ENCODE measurements at places on chromosomes 3 and 15.
A peak's percentile ranks its signal among the peaks of the same experiment; 100 is the strongest.

DNA sequence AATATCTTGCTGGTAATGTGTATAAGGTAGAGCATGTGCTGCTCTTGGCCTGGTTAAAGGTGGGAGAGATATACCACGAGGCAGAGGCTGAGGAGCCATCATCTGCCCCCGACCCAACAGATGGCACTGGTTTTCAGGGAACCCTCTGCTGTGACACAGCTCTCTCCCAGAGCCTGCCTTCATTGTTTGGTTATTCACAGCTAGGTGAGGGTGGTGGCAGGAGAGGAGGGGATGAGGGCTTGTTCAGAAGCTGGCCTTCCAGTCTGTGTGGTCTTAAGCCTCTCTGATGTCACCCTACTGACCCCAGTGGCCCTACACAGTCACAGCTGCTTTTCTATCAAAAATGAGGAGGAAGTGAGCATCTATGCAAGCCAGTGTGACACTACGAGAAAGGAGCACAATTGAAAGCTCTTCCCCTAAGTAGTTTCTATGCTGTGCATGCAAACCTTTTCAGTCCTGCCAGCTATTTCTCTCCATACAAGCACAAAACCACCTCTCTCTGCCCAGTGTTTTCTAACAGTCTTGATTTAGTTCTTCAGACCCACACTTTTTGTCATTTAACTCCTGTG is 258.4 kb upstream of the AGTR1 start:
- DNase-seq, result no peak

DNA sequence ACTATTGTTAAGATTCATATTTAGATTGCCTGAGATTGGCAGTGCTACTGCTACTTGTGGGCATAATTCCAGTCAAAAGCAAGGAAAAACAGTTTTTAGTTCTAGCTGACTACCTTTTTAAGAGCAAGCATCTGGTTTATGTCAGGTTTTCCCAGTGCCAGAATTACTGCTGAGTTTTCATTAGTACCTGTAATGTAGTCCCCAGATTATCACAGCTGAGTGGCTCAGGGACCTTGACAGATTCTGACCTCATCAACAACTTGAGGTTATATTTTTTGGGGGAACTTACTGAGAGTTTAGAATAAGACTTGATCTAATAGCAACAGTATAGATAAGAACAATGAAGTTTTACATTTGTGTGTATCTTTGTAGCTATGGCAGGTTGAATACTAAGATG is 31.0 kb downstream of the NXPE3 start:
- no peak for DNase-seq

GRCh38 chr3:155744010-155744625 is 753 bp downstream of the PLCH1 start:
- DNase-seq, result peak; percentile 32

GRCh38 chr3:100993309-100993708 is at the start of gene ABI3BP:
Gene ABI3BP (minus strand): TSS chr3:100993421. CDS start chr3:100993384, 37 bp downstream.
- no peak for DNase-seq

GRCh38 chr3:13214847-13215472 is 141.7 kb upstream of the IQSEC1 start:
- DNase-seq, result no peak

GRCh38 chr3:171696805-171697204 is 113.5 kb downstream of the PLD1 start:
- DNase-seq, result no peak

GRCh38 chr3:143650827-143651226 is 197.4 kb downstream of the SLC9A9 start:
- no peak for DNase-seq

DNA sequence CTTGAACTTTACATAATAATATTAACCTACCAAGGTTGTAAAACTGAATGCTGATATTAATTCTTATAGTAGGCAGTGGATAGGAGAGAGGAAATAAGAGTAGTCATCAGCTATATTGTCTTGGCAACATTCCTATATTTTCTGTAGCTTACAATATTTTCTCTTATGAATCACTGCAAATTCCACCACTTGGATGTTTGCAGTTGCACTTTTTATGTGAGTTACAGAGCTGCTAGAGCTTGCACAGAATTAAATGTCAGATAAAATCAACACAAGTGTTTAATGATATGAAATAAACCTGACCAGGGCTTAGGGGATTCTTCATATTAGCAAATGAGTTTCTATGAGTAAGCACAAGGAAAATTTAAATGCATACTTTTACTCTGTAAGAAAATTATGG is 1710.1 kb downstream of the SI start:
- DNase-seq, result no peak

DNA sequence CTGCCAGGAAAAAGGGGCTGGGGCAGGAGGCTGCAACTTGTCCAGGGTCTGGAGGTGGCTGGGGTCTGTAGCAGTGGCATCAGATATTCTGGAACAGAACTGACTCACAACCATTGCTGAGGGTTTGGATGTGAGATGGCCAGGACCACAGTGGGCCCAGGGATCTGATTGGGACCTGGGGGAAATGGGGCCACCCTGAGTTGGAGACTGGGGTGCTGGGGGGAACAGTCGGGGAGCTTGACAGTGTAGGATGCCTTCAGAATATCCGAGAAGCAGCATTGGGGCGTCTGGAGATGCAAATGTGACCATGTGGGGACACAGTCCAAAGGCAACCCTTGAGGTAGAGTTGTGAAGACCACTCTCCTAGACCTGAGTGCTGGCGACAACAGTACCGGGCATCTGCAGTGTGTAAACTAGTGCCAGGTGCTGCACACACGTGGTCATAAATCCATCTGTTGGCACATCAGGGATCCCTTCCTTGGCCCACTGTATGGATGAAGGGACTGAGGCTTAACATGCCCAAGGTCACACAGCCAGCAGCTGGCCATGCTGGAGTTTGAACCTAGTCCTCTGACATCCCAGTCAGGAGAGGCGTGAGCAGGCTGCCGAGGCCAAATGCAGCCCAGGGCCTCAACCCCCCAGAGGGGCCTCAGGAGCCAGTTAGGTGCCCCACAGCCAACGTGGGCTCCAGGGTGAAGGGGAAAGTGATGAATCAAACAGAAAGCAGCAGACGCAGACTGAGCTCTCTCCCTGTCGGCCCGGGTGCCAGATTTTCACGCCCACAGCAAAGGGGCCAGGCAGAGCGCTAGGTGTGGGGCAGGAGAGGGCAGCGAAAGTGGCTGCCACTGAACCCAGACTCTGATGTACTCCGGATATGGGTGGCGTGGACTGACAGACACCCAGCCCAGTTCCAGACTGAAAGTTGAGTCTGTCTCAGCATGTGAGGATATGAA is 18.8 kb downstream of the HEMK1 start:
- peak; percentile 77 for DNase-seq

- no peak for DNase-seq
These were observed 18.0 kb upstream of the DUT start for GRCh38 chr15:48313216-48313615.

DNA sequence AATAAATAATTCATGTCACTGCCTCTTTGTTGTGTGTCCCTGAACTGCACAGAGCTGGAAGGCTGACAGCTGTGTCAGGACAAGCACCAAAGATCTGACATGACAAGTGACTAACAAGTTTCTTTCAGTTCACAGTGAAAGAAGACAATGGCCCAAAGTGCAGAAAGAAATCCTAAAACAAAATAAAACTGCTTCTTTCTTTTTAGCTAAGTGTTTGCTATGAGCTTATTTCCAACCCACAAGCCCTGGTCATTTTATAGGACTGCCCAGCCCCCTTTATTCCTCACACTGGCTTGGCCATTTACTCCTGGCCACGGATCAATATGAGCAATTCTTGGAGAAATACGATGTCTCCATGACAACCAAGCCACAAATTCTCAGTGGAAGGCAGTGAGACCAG is 238.5 kb downstream of the WDR72 start:
- no peak for DNase-seq

DNA sequence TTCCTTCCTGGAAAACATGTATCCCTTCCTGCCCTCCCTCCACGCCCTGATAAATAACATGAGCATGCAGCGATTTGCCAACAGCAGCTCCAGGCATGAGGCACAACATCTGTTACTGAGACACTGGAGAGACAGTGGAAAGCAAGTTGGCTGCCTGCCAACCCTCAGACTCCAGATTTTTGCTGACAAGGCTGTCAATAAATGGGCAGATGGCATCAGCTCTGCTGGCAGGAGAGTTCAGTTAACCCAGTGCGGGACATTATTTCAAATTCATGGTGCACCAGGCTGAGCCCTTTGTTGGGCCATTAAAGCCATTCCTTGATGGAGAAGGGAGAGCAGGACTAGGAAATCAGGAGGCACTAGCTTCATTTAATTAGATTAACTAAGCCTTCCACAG is 293.3 kb downstream of the MEX3B start:
- no peak for DNase-seq

- DNase-seq, result no peak
These were observed 74.3 kb upstream of the SOX2 start for GRCh38 chr3:181637456-181637855.

DNA sequence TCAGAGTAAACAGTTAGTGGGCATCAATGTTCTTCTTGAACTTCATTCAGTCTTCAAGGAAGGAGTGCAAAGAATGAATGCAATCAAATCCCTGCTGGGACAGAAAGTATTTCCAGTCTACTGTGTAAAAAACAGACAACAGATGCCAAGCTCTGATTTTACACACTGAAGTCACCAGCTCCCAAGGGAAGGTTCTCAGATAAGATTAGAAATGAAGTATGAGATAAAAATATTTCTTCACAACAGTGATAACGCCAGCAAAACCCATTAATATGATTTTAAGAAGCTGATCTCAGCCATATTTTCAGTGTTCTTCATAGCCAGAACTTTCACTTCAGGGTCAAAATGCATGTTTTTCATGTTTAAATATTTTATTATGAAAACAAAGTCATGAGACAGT is 265.6 kb downstream of the CTNNB1 start:
- DNase-seq, result no peak

DNA sequence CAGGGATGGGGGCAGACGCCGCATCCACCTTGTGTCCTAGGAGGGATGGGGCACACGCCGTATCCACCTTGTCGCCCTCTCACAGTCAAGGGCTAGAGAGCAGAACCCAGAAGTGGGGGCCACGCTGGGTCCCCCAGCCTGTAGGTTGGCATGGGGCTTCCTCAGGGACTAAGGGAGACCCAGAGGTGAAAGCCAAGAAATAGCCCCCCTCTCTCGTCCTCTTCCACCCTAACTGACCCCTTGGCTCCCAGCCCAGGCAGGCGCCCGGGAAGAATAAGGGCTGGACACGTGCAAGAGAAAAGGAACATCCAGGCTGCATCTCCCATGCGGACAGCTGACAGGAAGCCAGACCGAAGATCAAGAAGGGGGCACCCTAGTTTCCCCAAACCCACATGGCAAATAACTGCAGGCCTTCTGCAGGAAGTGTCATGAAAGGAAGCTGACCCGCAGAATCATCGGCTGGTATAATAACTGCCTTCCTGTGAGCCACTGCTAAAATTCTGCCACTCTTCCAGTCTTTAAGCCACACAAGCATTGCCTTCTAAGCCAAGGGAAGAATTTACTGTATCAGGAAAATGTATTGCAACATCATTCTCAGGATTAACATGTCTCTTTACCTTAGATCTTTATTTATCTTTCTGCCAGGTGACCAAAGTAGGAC is 38.5 kb upstream of the TFRC start:
- DNase-seq, result peak; percentile 17

DNA sequence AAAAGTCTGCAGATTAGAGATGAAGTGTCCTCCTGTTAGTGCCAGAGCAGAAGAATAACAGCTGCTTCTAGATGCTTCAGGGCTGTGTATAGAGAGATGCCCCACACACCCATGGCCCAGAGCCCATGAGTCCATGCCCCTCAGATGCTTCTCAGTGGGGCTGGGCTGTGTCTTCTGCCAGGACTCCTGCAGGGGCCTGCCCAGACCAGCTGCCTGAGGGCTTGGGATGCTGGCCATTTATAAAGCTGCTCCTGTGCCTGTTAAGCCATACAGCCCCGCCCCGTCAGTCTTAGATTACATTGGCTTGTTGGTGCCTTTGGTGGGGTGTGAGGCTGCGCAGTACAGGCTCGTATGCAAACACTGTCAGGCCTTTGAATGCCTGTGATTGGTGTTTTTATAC is 318.0 kb upstream of the CTDSPL start:
- DNase-seq, result no peak

GRCh38 chr3:81789691-81790090 is 28.2 kb upstream of the GBE1 start:
- no peak for DNase-seq

DNA sequence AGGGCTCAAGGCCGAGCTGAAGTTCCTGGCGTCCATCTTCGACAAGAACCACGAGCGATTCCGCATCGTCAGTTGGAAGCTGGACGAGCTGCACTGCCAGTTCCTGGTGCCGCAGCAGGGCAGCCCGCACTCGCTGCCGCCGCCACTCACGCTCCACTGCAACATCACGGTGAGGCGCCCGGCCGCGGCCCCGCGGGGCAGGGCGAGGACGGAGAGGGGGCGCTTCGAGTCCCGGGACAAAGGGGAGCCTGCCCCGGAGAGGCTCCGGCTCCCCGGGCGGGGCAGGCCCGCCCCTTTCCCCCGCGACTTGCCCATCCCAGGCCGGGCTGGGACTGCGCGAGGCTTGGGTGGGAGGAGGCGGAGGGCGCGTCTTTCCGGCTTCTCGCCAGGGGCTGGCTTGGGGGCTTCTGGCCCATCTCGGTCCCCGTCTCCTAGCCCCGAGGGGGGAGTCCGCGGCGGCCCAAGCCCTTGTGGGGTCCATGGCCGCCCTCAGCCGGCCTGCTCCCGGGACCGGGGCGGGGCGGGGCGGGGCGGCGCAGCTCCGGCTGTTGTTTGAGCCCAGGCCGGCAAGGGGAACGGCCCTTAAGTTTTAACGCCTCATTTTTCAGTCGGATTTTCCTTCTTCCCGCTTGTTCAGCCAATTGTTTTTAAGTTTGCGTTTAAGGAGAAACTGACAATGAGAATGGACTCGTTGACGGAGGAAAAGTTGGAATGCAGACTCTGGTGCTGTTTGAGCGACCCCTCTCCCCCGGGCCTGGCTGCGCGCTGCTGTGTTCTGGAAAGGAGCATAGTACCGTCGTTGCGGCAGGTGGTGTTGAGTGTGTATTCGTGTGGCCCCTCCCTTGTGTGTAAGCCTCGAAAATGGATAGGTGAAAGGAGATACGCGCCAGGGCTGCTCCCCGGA is 683 bp downstream of the UBE2Q2 start:
- DNase-seq, result peak; percentile 49

- no peak for DNase-seq
These were observed 207.4 kb upstream of the IGF1R start for GRCh38 chr15:98440917-98441316.

DNA sequence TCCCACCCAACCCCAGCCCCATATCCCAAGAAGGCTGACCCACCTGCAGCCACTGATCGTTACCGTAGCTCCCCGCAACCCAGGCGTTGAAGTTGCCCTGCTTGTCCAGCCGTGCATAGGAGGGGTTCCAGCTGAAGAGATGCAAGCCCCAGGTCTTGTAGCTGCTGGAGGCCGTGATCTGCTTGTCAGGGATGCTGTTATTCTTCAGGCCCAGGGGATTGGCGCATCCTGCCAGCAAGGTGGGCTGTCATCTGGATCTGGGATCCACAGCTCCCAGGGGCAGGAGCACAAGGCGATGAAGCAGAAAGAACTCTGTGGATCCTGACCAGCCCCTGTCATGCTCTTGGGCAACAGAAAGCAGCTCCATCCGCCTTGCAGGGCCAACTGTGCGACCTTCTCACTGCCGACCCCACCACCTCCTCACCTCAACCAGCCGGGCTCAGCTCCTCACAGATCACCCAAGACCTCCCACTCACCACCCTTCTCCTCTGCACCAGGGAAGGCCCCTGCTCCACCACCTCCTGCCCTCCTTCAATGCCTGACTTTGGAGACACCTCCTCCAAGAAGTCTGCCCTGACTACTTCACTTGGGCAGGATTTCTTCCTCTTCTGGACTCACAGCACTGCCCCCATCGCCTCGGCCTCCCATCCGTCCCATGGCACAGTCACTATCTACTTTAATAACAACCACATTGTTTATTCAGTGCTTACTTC is 6.3 kb upstream of the HAPLN3 start:
- no peak for DNase-seq

GRCh38 chr3:188584958-188585689 is 431.2 kb downstream of the LPP start:
- DNase-seq, result no peak

GRCh38 chr3:52289338-52289746 is 1.7 kb downstream of the GLYCTK start:
- no peak for DNase-seq

Data from CD4-positive, alpha-beta T cell treated with Interleukin-15 for 4 hours (primary cell).